ENCODE measurements at places on chromosomes 2 and 18.

DNA sequence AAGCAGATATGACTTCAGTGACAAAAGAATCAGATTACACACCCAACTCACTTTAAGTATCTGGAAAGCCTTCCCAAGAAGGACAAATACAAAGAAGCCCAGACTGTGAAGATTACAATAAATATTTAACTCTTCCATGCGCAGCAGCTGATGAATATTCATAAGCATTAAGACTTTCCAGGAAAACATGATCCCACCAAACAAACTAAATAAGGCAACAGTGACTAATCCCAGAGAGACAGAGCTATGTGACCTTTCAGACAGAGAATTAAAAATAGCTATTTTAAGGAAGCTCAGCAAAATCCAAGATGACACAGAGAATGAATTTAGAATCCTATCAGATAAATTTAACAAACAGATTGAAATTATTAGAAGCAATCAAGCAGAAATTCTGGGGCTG, 108.2 kb upstream of the UBE2E3 start:
- no peak for DNase-seq

GRCh38 chr2:223725986-223726970, 111.1 kb downstream of the AP1S3 start:
- no peak for DNase-seq

DNA sequence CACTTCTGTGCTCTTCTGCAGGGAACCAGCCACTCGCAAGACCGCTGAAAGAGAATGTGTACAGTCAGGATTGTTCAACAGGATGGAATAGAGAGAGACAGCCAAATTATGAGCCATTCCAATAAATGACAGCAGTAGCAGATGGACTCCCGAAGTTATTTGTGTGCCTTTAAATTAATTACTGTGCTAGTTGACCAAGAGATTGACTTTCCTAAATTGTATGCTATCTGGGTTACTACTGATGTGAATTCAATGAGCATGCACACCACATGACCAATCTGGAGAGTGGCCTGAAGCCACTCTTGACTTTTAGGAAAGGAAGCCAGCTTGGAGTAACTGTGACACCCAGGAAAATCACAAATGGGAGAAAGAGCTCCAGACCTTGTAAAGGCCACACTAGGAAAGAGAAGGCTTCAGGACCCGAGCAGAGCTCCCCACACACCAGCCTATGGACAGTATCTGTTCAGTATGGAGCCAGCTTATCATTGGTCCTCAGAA, 52.8 kb downstream of the CHMP3 start:
- no peak for DNase-seq

DNA sequence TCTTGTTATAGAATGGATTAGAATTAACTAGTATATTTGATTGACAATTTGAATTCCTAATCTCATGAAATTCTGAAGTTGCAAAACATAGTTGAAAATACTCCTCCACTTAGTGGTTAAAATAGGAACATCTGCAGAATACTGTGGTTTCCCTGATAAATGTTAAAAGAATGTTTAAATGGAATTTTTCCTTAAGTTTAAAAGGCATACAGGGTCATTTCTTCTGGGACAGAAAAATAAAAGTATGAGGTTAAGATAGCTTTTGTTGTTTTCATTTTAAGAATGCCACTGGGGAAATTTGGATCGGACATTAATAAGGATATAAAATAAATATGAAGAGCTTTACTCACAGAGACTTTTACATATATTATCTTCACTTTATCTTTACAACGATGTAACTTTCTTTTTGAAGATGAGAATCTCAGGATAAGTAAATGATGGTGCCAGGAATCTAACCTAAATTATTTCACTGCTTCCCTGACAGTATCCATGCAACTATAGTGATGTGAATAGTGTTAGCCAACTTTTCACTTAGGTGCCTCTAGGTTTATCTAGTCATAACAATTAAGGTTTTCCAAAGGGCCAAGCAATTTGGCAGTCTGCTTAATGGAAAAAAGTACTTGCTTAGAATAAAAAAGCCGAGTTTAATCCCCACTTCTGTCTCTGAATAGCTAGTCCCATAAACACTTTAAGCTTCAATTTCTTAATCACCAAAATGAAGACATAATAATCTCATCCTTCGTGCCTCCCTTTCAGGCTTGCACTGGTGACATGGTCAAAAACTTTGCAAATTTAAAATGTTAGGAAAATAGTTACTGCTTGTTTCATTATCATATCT, 151.8 kb upstream of the STK17B start:
- DNase-seq = no peak

GRCh38 chr18:73645160-73645715, 502.4 kb downstream of the FBXO15 start:
- no peak for DNase-seq

- no peak for DNase-seq
Measured at GRCh38 chr2:240765007-240765406, 55.0 kb downstream of the KIF1A start.

- DNase-seq = no peak
Measured at GRCh38 chr2:18170642-18171041, 292.2 kb downstream of the KCNS3 start.

GRCh38 chr2:240949791-240950705, 43.9 kb downstream of the CROCC2 start:
- no peak for DNase-seq

GRCh38 chr2:101899265-101899664, 92.5 kb upstream of the IL1R2 start:
- DNase-seq = no peak

DNA sequence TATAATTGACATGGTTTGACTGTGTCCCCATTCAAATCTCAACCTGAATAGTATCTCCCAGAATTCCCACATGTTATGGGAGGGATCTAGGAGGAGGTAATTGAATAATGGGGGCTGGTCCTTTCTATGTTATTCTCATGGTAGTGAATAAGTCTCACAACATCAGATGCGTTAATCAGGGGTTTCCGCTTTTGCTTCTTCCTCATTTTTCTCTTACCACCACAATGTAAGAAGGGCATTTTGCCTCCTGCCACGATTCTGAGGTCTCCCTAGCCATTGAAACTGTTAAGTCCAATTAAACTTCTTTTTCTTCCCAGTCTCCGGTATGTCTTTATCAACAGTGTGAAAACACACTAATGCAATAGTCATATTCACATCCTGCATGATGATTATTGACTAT, 1073.3 kb upstream of the CDH2 start:
- no peak for DNase-seq

DNA sequence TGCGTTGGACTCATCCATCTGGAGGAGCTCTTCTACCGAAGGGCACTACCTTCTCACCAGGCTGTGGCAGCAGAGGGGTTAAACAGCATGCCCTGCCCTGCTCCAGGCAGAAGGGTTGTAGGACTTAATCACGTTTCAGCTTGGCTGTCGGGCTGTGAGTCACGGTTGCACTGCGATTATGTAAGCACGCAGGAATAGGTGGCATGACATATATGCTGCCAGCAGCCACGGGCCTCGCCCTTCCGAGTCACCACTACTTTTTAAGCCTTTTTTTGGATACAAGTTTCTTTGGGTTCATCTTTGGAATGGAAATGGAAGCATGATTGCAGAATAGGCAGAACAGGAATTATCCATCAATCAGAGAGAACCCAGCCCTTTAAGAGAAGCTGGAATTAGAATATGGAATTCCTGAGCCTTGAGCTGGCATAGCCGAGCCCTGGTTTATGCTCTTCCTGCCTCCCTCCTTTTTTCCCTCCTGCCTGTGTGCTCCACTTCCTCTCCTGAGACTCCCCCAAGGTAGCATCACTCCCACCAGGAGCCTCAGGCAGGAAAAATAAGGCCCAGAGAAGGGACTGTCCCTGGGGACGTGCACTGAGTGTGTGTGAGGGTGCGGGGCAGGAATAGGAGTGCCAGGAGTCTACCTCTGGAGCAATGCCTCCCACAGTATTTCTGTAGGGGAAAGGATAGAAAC, 86.8 kb downstream of the SEMA4F start:
- DNase-seq = no peak

DNA sequence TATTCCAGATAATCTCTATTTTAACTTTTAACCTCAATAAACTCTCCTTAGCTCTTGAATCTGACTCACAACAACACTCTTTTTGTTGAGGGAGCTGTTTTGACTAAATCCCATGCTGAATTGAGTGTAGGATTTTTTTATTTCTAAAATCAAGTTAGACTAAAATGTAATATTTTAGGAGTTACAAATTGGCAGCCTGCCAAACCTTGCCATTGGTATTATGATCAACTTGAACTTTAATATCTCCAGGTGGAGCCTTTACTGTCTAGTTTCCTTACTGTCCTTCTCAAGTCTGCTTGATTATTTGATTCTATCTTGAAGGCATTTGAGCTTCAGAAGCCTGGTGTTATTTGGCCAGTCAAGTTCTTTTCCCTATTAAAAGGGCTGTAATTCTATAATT, 8.7 kb downstream of the PIKFYVE start:
- no peak for DNase-seq

- DNase-seq = no peak
Measured at GRCh38 chr2:43540021-43540779, 55.6 kb downstream of the THADA start.

GRCh38 chr2:96099861-96100798, 16.2 kb downstream of the ADRA2B start:
- no peak for DNase-seq

DNA sequence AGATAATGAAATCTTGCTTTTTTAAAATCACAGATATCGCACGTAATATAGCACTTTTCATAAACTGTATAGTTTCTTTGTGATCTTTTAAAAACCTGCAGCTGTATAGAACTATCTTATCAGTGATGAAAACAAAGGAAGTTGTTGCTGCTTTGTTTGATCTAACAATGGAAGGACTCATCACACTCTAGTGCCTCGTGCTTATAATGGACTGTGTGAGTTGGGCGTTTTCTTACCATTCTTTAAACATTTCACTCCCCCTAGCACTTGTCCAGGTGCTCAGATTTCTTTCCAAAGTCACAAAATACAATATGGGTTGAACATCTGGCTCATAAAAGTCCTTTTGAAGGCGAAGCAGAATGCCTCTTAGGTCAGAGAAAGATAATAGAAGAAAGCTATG, 94.8 kb upstream of the SPATS2L start:
- DNase-seq = no peak

DNA sequence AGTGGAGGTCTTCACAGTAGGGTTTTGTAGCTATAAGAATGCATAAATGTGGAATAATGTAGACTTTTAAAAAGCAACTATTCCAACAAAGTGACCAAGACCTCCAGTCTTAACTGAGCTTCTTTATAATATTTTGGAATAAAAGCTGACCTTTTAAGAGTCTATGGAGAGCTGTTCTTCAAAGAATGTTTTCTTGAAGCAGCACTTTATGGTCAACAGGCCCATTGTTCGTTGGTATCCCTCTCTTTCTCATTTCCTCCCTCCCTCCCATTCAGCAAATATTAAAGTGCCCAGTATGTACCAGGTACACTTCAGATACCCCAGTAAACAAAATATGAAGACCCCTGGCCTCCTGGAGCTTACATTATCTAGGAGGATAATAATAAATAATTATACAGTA, 140.1 kb upstream of the SMAD7 start:
- no peak for DNase-seq

DNA sequence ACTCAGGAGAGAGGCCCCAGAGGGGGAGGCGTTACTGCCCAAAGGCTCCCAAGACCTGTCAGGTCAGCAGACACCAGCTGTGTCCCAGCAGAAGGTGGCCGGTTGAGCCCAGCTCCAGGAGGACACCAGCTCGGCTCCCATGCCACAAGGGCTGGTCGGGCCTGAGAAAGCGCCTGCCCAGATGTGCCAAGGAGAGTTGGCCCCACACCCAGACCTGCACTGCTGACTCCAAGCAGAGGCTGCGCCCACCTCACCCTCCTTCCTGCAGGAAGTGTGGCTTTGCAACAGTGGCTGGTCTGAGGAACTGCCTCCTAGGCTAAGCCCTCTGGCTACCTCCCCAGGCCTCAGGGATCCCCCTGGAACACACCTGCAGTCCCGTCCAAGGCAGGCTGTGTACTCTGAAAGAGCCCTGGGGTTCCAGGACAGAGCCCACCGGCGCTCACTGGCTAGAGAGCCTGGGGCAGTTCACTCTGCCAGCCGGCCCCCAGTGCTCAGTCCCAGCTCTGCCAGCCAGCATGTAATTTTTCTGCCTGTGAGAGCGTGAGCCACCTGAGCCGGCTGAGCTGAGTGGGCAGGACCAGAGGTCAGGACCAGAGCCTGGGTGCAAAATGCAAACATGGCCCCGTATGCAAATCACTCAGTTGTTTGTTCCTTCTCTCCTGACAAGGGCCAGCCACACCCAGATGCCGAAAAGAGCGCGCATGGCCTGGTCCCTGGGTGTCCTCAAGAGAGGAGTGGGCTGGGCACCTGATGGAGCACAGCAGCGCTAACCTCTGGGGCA, 36.9 kb upstream of the PTMA start:
- DNase-seq = no peak

DNA sequence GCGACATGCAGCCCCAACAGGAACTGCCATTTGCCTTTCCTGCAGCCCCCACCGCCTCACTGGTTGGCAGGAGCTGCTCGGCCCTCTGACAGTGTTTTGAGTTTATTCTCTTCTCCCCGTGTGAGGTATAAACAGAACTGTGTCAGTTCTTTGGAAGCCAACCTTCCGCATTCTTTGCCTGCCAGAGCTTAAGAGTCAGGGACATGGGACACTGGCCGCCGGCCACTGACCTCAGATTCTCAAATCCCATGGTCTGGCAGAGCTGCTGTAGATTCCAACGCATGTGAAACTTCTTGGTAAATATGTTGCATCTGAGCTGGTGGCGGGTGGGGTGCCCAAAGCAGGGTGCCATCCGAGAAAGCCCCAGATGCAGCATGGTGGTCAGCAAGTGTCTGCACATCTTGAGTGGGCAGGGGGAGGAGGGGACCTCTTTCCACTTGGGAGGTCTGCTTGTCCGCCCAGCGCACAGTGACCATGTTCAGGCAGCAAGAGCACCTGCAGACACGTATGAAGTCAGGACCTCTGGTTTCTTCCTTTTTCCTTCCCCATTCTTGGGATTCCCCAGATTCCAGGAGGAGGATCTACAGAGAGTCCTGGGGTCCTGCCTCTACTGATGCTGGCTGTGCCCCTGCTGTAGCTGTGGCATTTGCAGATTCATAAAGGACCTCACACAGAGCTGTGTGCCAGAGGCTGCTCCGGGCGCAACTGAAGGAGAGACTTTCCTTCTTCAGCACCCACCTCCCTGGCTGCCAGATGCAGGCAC, 23.8 kb downstream of the ASB18 start:
- no peak for DNase-seq

- DNase-seq = no peak
Measured at GRCh38 chr2:15369129-15369528, 192.0 kb downstream of the NBAS start.

GRCh38 chr2:7899923-7900322, 781.9 kb upstream of the ID2 start:
- DNase-seq = no peak

- DNase-seq = no peak
Measured at GRCh38 chr2:169644173-169644572, 50.0 kb downstream of the CFAP210 start.

DNA sequence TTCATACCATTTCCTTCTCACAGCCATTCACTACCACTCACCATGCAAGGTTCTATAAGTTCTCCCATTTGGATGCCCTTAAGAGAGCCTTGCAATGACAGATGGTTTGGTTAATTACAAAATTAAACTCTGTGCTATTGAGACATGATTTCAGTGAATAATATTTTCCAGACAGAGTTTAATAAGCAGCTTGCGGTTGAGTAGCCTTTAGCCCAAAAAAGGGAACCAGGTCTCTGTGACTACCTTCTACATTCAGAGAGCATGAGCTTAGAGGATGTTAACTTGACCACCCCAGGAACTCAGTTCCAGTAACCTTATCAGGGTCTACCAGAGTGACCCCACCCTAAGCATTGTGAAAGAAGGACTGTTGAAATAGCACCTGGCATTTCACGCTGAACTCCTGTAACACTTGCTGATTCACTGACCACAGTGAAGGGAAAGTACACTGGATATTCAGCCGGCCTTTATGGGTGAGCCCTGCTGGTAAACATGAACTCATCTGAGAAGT, 1173.1 kb upstream of the ZEB2 start:
- no peak for DNase-seq
